ENCODE measurements at places on chromosomes 2 and 18.

GRCh38 chr18:41989508-41989907 lies 34.5 kb downstream of the PIK3C3 start:
- no peak for DNase-seq

- peak; percentile 24 for DNase-seq
Measured at GRCh38 chr2:37156071-37156856, 516 bp downstream of the EIF2AK2 start.

GRCh38 chr18:54835944-54836343 lies 7.7 kb downstream of the RAB27B start:
- no peak for DNase-seq

GRCh38 chr2:16189029-16189835 lies 248.9 kb downstream of the MYCN start:
- DNase-seq = no peak

DNA sequence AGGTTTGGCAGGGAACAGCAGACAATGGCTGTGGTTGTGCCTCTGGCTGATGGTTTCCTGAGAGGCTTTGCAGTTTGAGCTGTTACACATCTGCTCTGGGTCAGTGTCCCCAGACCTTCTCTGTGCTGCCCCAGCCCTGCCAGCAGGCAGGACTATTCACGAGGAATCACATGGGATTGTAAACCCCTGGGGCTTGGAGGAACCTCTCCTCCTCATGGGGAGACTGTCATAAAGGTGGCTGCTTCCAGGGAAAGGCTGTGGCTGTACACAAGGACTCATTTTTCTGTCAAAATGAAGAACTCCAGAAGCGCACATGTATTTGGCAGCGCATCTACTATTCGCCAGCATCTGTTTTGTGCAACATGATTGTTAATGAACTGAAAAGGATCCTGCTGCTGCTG lies 142.6 kb upstream of the CYP1B1 start:
- DNase-seq = no peak

GRCh38 chr2:216541505-216541904 lies 42.9 kb downstream of the RPL37A start:
- no peak for DNase-seq

All from stimulated activated effector memory CD8-positive, alpha-beta T cell treated with anti-CD3 and anti-CD28 coated beads, Interleukin-12 subunit alpha, Interleukin-12 subunit beta, amount 100 ng/mL, for 72 hours (primary cell).